Thyroid gland (tissue), 4 donors: ENCODE measurements at places on chromosomes 16 and 17. TPM values are rescaled to one million over a fixed set of nuclear protein-coding genes. Genes with fewer than 3 reads are reported as not detected.

GP2 gene
- total RNA-seq, result 0.44 TPM

TNFRSF17 gene
- not detected for total RNA-seq

MYH13 gene
- not detected for total RNA-seq

AOC3 gene
- 7.3 TPM for total RNA-seq

OR4D1 gene
- total RNA-seq, result not detected

- H3K27ac ChIP-seq, result no peak overlapping the region
- H3K27me3 ChIP-seq, result no peaks in the 10 kb centered on the region
- no peak overlapping the region for H3K4me3 ChIP-seq
- DNase-seq, result no peak
- peaks cover 39% of the 10 kb centered on the region for H3K4me1 ChIP-seq
These were observed 11.2 kb downstream of the PHF12 start for GRCh38 chr17:28940142-28940541.

DNA sequence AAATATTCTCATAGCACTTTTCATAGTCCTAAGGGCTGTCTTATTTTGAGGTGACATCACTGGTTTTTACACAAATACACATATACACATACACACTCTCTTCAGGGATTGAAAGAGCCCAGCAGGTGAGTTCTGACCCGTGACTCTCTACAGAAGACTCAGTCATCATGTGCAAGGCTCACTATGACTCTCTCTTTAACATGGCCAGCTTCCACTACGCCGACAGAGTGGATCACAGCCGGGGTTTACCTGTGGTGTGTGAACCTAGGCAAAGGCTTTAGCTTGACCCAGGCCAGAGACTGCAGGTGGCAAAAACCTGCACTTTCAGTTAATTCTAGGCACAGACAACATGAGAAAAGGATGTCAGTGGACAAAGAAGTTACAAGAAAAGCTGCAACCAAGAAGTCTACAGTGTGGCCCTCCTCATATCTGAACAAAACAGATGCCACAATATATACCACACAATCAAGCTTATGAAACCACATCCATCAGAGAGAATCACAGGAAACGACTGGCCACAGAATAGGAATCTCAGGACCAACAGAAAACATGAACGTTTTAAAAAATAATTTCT lies 56.5 kb downstream of the CYTH1 start:
- no peaks in the 10 kb centered on the region for H3K27me3 ChIP-seq
- DNase-seq, result no peak

DNA sequence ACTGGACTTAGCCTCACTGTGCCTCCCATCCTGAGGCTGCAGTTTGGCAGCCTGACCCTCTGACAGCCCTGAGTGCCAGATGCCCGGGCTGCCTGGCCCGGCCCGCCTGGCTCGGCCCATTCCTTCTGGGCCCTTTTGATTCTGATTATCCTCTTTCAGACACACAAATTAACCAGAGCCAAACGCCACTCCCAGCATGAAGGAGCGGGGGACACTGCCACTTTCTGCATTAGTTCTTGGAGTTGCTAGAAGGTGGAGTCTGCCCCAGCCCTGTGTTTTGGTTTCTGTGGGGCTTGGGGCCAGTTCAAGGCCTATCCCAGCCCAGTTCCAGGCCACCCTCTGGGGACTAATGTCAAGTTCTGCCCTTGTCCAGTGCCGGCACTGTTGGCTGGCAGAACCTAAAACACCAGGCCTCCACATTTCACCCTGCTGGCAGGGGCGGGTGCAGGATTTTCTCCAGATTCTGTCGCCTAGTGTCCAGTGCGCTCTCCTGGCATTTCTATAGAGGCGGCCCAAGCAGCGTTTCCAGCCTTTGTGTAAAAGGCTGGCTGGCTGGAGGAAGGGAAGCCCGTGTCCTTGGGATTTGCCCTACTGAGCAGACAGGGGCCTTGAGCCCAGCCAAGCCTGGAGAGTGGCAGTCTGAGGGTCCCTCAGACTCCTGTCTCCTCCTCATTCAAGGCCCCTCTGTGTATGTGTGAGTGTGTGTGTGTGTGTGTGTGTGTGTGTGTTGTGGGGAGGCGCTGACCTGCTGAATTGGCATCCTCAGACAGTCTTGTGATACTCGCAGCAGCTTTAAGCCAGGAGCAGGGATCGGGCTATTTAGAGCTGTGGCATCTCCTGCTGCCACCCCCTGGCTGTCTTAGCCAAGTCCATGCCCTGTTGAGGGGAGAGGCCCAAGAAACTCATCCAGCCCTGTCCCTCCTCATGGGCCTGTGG lies 21.4 kb downstream of the PLCD3 start:
- peaks cover 20% of the 10 kb centered on the region for H3K36me3 ChIP-seq
- peak; percentile 72 for DNase-seq
- H3K4me3 ChIP-seq, result no peak overlapping the region
- no peaks in the 10 kb centered on the region for H3K27me3 ChIP-seq
- peaks cover 26% of the 10 kb centered on the region for H3K4me1 ChIP-seq
- peak overlapping the region; percentile 81 for H3K27ac ChIP-seq

- no peak overlapping the region for H3K27ac ChIP-seq
- no peaks in the 10 kb centered on the region for H3K4me1 ChIP-seq
- no peak overlapping the region for H3K4me3 ChIP-seq
- H3K36me3 ChIP-seq, result no peaks in the 10 kb centered on the region
These were observed 28.8 kb downstream of the ZFPM1 start for GRCh38 chr16:88481851-88482250.

DNA sequence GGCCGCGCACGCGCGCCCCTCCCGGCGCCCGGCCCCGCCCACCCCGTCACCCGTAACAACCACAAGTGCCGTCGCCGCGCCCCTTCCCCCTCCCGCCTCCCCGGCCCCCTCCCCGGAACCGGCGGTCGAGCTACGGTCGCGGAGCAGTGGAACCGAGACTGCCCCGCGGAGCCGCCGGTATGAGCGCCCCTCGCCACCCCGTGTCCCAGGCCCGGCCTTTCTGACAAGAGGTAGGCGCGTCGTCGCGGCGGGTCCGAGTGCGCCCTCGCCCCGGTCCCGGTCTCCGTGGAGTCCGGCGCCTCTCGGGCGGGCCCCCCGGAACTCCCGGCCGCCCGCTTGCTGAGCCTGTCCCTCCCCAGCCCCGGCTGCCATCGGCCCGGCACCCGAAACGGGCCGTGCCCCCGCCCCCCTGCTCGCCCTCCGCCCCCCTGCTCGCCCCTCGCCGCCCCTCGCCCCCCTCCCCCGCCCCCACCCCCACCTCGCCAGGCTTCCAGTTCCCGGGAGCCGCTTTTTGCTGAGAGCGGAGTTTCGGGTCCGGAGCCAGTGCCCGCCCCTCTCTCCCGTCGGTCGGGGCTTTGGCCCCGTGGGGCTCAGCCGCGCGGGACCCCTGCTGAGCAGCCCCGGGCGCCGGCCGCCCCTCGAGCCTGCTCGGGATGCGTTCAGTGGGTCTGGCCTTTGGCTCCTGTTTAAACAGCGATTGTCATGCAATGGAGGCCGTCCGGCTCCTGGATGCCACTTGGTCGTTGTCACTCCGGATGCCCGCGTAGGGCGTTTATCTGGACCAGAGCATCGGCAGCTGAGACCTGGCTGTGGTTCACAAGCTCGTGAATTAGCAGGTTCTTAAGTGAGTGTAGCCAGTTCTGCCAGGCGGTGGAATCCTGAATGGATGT lies at the start of gene SEC14L1:
Gene SEC14L1, plus strand, starts transcription at position 92 of the 890 bp plus-strand sequence. CDS start 2,628 bp downstream, outside the sequence.
- H3K27ac ChIP-seq, result peak within 1 kb of the TSS; percentile 87
- H3K4me1 ChIP-seq, result peaks cover 25% of the 10 kb centered on the region
- H3K4me3 ChIP-seq, result peak within 1 kb of the TSS; percentile 76
- DNase-seq, result peak; percentile 72
- H3K27me3 ChIP-seq, result no peaks in the 10 kb centered on the region

DNA sequence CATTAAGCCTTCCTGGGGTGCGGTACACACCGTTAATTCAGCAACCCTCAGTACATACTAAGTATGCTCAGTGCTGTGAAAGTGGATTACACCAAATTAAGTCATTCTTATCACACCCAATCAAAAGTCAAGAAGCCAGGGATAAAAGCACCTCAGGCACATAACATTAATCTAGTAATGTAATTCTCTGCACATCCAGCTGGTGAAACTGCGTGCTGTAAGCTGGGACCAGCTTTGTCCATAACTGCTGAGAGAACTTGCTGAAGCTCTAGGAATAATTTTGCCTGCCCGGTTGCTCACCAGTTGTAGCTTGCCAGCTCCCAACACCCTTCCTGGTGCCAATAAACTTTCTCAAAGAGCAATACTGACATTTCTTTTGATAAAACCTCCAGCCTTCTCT lies 44.9 kb downstream of the SLC47A1 start:
- no peak for DNase-seq
- no peaks in the 10 kb centered on the region for H3K36me3 ChIP-seq
- H3K27me3 ChIP-seq, result no peaks in the 10 kb centered on the region
- no peaks in the 10 kb centered on the region for H3K4me1 ChIP-seq
- H3K27ac ChIP-seq, result no peak overlapping the region

GRCh38 chr17:74234486-74234885 lies 21.1 kb downstream of the TTYH2 start:
- peak overlapping the region; percentile 57 for H3K27ac ChIP-seq
- H3K27me3 ChIP-seq, result no peaks in the 10 kb centered on the region
- H3K4me1 ChIP-seq, result peaks cover 47% of the 10 kb centered on the region
- no peak for DNase-seq
- no peak overlapping the region for H3K4me3 ChIP-seq
- H3K36me3 ChIP-seq, result peaks cover 6% of the 10 kb centered on the region
